ENCODE measurements at places on chromosomes 1 and 21.

DNA sequence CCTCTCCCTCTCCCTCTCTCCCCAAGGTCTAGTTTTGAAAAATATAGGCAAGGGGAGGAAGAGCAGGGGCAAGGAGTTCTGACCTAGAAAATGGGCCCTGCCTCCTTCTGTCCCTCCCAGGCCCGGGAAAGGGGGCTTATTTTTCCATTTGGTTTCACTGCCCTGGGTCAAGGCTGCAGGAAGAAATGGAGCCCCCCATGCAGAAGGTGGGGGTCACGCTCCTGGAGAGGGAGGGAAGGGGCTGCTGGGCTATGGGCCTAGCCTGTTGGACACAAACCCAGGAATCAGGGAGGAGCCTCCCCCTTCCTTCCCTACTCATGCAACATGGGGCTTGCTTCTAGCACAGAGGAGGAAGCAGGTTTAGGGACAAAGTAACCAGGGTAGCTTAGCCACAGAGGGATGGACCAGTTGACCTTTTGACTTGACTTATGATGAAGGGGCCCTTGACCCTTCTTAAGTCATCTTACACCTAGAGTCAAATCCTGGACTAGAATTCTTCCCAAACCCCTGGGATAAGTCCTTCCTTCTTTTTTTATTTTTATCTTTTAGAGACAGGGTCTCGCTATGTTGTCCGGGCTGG, 70.4 kb upstream of the SSBP3 start:
- DNase-seq, result no peak

- peak; percentile 42 for DNase-seq
Measured at GRCh38 chr1:186207391-186208085, 167.5 kb downstream of the TPR start.

GRCh38 chr1:100359139-100359538, 6.8 kb downstream of the CDC14A start:
- DNase-seq, result no peak

DNA sequence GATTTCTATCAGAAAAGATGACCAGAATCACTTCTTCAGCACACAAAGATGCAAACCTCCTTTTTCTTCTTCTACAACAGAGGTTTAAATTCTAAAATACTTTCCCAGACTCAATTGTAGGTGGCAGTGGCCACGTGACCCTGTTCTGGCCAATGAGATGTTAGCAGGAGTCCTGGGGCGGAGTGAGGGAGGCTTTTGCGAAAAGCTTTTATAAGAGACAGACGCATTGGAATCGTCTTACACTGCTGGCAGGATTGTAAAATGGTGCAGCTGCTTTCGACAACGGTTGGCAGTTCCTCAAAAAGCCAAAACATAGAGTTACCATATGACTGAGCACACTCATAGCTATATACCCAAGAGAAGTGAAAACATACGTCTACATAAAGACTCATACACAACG, 87.0 kb upstream of the MAGI3 start:
- DNase-seq, result no peak

DNA sequence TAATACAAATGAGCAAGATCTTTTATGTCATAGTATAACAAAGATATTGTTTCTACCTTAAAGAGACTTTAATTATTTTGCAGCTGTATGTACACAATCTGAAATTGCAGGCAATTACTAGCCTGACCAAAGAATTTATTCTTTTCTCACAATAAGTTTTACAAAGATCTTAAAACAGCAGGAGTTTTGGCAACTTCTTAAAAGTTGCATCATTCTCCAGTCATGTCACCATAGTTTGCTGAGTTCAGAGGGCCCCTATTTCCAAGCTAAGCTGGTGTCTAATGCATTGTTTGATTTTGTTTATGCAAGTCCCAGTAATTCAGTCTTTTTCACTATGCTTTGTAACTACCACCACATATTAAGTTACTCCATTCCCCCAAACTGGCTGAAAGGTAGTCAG, 114.8 kb downstream of the DNAH14 start:
- DNase-seq, result peak; percentile 13

DNA sequence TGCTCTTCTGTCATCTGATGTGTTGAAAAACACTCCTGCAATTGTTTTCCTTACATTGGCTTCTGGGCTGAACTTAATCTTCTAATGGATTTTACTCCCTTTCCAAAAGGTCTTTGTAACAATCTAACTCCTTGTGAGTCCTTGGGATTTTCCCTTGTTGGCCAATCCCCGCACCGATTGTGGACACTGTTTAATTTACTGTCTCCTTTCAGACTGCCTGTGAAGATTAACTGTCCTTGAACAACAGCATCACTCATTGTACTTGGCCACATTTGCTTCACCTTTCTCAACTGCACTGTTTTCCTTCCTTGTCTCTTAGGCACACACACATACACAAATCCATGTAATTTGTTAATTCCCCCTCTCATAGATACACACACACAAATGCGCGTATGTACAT, 120.4 kb downstream of the SPATA46 start:
- DNase-seq, result no peak

GRCh38 chr1:3891329-3891865, 8.7 kb downstream of the C1orf174 start:
- no peak for DNase-seq

- peak; percentile 9 for DNase-seq
Measured at GRCh38 chr1:119254067-119254720, 113.7 kb upstream of the WARS2 start.

GRCh38 chr1:18965206-18966173, 9.0 kb upstream of the IFFO2 start:
- peak; percentile 39 for DNase-seq

DNA sequence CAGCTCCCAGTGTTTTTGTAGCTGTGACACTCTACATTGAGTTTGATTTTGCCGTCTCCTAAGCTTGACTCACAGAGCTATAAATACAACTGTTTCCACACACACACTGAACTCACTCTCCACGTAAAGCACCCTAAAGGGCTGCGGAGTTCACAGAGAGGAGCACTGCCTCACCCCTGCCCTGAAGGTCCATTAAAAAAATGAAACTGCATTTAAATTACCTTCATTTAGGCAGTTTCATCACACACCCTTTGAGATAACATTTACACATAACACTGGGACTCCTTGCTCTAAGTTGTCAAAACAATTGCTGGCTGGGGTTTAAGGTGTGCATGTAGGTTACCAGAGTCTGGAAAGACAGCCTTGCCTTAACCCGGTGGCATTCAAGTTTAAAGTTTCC, 137.1 kb upstream of the MAGI3 start:
- DNase-seq, result no peak

DNA sequence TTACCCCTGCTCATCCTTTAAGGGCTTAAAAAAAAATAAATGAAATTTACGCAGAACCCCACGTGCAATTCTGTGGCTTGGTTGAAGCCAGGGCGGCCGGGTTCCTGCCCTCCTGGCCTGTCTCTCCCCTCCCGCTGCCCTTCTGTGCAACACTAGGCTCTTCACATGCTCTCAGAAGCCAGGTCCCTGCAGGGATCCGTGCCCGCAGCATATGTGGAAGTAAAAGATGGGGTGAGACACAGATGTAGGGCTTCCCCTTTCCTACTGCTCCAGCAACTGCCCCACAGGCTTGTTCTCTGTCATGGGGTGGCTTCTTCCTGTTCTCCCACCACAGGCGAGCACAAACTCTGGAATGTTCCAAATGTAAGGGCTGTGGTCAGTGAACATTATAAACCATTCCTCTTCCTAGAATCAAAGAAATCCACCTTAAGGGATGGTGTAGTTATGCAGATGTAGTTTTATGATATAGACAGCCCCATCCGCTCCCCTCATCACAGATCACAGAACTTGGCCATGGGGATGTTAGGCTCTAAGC, 535.4 kb downstream of the KIF26B start:
- no peak for DNase-seq

Measured in cardiac fibroblast (primary cell).